ENCODE measurements at places on chromosomes 6 and 20.

- no peaks in the 10 kb centered on the region for H3K36me3 ChIP-seq
- H3K27ac ChIP-seq, result no peak overlapping the region
- no peak overlapping the region for H3K4me3 ChIP-seq
Observed at GRCh38 chr20:19966840-19967239, 50.3 kb upstream of the NAA20 start.

- no peak overlapping the region for H3K4me3 ChIP-seq
- H3K4me1 ChIP-seq, result no peaks in the 10 kb centered on the region
- H3K36me3 ChIP-seq, result no peaks in the 10 kb centered on the region
Observed at GRCh38 chr20:16701296-16701695, 28.5 kb upstream of the SNRPB2 start.

DNA sequence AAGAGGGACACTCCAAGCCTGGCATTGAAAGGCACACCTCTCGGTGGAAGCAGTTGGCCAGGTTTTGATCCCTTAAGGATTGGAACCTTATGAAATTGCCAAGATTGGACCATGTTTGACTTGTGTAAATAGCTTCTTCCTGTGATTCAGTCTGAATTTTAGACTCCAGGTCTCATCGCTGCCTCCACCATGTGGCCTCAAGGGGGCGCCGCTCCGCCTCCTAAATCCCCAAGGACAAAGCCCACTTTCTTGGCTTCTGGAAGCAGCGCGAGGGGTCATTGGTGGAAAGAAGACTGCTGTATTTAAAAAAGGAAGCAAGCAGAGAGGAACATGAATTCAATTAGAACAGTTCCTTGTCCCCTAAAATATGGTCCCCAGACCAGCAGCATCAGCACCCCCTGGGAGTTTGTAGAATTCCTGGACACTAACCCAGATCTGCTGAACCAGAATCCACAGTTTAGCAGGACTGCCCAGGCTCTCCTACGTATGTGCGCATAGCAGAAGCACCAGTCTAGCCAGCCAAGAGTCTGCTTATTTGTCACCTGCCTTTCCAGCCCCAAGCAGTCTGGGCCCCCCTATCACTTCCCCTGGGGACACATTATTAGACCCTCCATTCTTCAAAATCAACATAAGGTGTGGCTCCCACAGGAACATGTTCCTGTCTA is 108.5 kb downstream of the LY86 start:
- no peak overlapping the region for H3K4me3 ChIP-seq
- no peak overlapping the region for H3K27ac ChIP-seq
- no peaks in the 10 kb centered on the region for H3K27me3 ChIP-seq
- peaks cover 16% of the 10 kb centered on the region for H3K4me1 ChIP-seq
- H3K36me3 ChIP-seq, result no peaks in the 10 kb centered on the region

GRCh38 chr6:64520050-64520449 is 884.4 kb downstream of the PHF3 start:
- no peak overlapping the region for H3K27ac ChIP-seq
- peaks cover 4% of the 10 kb centered on the region for H3K4me1 ChIP-seq
- DNase-seq, result no peak
- no peaks in the 10 kb centered on the region for H3K36me3 ChIP-seq

DNA sequence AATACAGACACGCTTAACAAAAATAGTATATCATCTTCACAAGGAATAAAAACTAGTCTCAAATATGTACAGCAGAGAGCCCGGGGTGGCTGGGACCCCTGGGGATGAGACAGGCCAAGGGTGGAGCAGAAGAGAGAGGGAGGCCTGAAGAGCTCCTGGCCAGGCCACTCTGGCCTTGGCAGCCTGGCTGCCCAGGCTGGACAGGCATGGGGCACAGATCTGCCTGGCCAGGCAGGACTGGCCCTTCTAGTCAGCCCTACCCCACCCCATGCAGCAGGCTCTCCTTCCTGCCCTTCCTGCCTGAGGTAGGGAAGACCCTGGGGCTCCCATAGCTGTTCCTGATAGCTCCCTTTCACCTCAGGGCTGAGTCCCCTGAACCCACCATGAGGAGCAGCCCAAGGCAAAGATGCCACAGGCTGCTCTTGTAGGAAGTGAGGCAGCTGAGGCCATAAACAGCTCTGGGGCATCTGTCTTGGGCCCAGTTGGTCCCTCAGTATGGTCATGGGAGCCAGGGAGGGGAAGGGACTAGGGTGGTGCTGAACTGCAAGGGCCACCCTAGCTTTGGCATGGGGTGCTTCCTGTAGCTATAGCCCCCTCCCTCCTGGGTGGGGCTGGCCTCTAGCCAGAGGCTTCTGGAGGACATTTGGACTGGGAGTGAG is 27.1 kb downstream of the COX4I2 start:
- DNase-seq, result no peak
- no peak overlapping the region for H3K27ac ChIP-seq
- no peak overlapping the region for H3K4me3 ChIP-seq
- H3K4me1 ChIP-seq, result peaks cover 11% of the 10 kb centered on the region
- no peaks in the 10 kb centered on the region for H3K27me3 ChIP-seq
- H3K36me3 ChIP-seq, result no peaks in the 10 kb centered on the region

DNA sequence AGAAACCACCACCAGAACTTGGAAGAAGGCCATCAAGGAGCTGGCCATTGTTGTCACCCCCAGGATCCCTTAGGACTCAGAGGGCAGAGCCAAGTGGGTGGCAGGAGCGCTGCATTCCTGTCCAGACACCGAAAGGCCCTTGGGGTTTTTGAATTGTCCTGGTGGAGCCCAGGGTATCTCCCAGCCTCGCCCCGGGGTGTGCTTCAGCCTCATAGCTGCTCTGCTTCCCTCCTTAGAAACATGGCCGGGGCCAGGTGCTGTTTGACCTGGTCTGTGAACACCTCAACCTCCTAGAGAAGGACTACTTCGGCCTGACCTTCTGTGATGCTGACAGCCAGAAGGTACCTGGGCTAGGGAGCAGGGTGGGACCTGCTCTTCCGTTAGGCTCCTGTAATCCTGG is 23.2 kb downstream of the EPB41L1 start:
- DNase-seq, result no peak
- H3K27ac ChIP-seq, result no peak overlapping the region
- H3K27me3 ChIP-seq, result no peaks in the 10 kb centered on the region

DNA sequence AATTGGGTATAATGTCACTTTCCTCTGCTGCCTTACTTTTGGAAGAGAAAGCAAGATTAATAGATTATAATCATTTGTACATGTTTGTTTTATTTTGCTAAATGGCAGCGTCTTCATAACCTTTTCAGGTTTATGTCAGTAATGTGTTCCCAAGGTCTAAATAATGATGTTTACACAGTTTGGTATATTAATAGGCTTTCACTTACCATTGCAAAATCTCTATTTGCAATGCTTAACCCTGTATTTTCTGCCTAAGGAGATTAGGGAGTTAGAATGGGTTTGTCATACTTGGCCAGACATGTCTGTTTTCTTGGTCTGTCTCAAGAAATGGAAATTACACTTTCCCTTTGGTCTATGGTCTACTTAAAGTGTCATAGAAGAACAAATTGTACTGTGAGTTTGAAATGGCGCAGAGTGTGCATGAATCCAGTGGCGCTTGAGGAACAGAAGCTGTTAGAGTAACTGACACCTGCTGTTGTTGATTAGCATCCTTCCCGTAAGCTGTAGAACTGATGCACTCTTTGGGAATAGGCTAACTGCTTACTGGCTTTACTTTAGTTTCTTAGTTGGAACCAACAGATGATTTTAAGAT is 261.1 kb downstream of the SAMD5 start:
- no peaks in the 10 kb centered on the region for H3K36me3 ChIP-seq
- no peak for DNase-seq
- no peak overlapping the region for H3K27ac ChIP-seq
- H3K27me3 ChIP-seq, result no peaks in the 10 kb centered on the region

DNA sequence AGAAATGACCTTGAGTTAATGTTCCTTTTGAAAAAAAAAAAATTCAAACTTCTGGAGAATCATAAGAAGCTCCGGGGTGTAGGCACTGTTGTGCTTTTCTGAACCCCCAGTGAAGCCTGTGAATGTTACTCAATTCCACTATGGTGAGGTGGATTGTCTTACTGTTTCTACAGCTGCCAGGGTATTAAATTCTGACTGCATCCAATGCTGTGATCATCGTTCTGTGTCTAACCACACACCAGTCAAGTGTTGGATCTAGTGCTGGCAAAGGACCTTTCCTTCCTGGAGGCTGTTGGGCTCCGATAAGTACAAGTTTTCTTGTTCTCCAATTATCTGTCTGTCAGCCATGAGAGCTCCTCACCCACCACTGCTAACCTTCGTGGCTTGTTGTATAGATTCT is 162.0 kb upstream of the EPHA7 start:
- no peak for DNase-seq
- H3K36me3 ChIP-seq, result no peaks in the 10 kb centered on the region
- no peak overlapping the region for H3K27ac ChIP-seq
- H3K27me3 ChIP-seq, result no peaks in the 10 kb centered on the region
- H3K4me1 ChIP-seq, result peaks cover 10% of the 10 kb centered on the region
- no peak overlapping the region for H3K4me3 ChIP-seq

DNA sequence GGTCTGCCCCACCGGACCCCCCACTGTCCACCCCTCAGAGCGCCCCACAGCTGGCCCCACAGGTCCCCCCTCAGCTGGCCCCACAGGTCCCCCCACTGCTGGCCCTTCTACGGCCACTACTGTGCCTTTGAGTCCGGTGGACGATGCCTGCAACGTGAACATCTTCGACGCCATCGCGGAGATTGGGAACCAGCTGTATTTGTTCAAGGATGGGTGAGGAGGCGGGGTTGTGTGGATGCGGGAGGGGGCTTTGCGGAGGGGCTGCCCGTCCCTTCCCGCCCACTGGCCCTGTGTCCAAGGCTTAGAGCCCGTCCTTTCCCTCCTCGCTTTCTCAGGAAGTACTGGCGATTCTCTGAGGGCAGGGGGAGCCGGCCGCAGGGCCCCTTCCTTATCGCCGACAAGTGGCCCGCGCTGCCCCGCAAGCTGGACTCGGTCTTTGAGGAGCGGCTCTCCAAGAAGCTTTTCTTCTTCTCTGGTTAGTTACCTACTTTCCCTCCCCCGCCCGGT is 4.7 kb downstream of the MMP9 start:
- H3K36me3 ChIP-seq, result no peaks in the 10 kb centered on the region
- peaks cover 36% of the 10 kb centered on the region for H3K27me3 ChIP-seq
- no peak overlapping the region for H3K27ac ChIP-seq
- DNase-seq, result no peak
- H3K4me1 ChIP-seq, result peaks cover 2% of the 10 kb centered on the region
- peak overlapping the region; percentile 44 for H3K4me3 ChIP-seq

DNA sequence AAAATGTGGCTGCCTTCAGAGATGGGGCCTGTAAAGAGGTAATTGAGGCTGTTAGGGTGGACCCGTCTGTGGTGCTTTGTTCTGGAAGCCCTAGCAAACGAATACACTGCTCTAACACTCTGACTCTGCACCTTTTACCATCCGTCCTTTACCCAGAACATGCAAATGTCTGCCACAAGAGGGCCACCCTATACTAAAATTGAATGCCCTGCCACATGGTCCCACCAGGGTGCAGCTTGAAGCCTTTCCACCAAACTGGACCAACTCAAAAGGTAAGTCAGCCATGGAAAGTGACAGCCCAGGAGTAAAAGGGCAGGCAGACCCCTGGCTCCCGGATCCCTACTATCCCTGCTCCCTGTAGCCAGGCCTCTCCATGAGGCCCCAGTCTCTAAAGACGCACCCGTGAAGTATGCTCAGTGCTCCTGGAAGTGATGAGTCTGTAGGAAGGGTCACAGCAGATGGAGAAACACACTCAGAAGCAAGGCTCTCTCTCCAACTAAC is 5.8 kb upstream of the BFSP1 start:
- H3K27me3 ChIP-seq, result peaks cover 81% of the 10 kb centered on the region
- H3K36me3 ChIP-seq, result no peaks in the 10 kb centered on the region
- H3K4me3 ChIP-seq, result no peak overlapping the region

GRCh38 chr6:157982102-157982562 is 469 bp downstream of the SYNJ2 start:
- peaks cover 13% of the 10 kb centered on the region for H3K4me1 ChIP-seq
- H3K36me3 ChIP-seq, result no peaks in the 10 kb centered on the region
- H3K27me3 ChIP-seq, result peaks cover 59% of the 10 kb centered on the region
- H3K4me3 ChIP-seq, result peak overlapping the region; percentile 69
- no peak overlapping the region for H3K27ac ChIP-seq

DNA sequence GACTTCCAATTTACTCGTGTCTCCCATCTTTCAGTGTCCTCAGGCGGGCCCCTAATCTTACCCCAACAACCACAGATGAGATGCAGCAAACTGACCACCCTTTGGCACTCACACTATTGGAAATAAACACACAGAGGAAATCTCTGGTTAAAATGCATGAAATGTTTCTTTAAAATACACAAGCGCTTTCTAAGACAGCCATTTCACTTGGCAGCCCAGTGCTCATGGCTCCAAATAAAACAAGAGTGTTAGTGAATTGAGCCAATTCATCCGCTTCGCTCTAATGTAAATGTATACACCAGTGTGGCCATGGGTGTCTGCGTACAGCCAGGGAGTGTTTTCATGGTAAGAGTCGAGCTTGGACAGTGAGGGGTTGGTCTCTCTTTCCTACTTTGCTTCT is 282.9 kb downstream of the CLIC5 start:
- H3K4me1 ChIP-seq, result peaks cover 4% of the 10 kb centered on the region
- no peaks in the 10 kb centered on the region for H3K36me3 ChIP-seq
- DNase-seq, result no peak
- H3K27me3 ChIP-seq, result no peaks in the 10 kb centered on the region
- no peak overlapping the region for H3K4me3 ChIP-seq

GRCh38 chr6:40672087-40672486 is 84.9 kb upstream of the LRFN2 start:
- no peak overlapping the region for H3K4me3 ChIP-seq
- no peaks in the 10 kb centered on the region for H3K4me1 ChIP-seq
- H3K36me3 ChIP-seq, result no peaks in the 10 kb centered on the region
- no peak overlapping the region for H3K27ac ChIP-seq
- no peaks in the 10 kb centered on the region for H3K27me3 ChIP-seq

- peaks cover 47% of the 10 kb centered on the region for H3K4me1 ChIP-seq
- peak; percentile 57 for DNase-seq
- H3K27ac ChIP-seq, result no peak overlapping the region
- peaks cover 14% of the 10 kb centered on the region for H3K27me3 ChIP-seq
Observed at GRCh38 chr20:37414224-37415035, 68.5 kb downstream of the SRC start.

- peak; percentile 68 for DNase-seq
Observed at GRCh38 chr6:149934249-149935156, 7.3 kb upstream of the ULBP2 start.

DNA sequence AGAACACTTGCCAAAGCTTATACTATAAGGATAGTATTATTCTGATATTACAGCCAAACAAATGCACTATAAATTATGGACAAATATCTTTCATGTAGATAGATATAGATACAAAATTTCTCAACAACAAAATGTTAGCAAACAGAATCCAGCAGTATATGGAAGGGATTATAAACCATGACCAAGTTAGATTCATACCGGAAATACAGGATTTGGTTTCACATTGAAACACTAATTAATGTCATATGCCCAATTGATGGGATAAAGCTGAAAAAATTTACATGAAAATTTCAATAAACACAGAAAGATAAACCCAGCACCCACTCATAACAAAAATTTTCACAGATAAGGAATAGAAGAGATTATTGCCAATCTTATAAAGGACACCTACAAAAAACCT is 770.3 kb upstream of the SLC35B3 start:
- DNase-seq, result no peak
- H3K27me3 ChIP-seq, result no peaks in the 10 kb centered on the region
- H3K27ac ChIP-seq, result no peak overlapping the region
- no peak overlapping the region for H3K4me3 ChIP-seq
